Activated T-cell treated with anti-CD3 and anti-CD28 coated beads, Interleukin-2, amount 50 U/mL, for 48 hours (primary cell): ENCODE measurements at places on chromosomes 1 and 21.

- no peak for DNase-seq
These were observed 10.3 kb upstream of the C1orf198 start for GRCh38 chr1:230878591-230878990.

DNA sequence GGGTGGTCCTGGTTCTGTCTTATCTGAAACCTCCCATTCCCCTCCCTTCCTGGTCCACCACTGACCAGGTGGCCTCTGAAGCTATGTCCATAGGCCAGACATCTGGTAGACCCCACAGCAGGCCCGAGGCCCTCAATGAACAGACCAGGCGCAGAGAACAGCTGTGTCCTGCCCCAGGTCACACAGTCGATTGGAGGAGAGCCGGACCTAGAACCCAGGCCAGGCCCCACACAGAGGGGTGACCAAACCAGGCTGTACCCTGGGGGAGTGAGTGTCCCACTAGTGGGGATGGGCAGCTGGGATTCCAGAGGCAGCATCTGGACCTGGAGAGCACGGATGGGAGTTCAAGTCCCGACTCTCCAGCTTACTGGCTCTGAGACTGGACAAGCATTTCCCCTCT lies 29.2 kb downstream of the RNU1-1 start:
- no peak for DNase-seq

DNA sequence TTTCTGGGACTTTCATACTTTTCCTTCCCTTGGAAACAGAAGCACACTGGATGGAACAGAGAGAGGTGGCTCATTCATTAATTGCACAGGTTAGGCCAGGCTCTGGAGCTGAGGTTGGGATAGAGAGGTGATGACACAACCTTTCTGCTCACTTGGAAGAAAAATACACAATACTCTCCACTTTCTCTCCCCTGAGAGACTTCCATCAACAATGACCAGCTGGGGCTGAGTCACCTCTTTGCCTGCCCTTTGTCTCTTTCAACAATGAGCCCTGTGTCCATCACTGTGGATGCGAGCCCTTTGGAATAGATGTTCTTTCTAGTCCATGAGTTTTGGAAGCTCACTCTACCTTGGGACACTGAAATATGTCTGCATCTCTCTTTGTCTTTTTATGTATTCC lies 43.1 kb downstream of the ATP2B4 start:
- no peak for DNase-seq

DNA sequence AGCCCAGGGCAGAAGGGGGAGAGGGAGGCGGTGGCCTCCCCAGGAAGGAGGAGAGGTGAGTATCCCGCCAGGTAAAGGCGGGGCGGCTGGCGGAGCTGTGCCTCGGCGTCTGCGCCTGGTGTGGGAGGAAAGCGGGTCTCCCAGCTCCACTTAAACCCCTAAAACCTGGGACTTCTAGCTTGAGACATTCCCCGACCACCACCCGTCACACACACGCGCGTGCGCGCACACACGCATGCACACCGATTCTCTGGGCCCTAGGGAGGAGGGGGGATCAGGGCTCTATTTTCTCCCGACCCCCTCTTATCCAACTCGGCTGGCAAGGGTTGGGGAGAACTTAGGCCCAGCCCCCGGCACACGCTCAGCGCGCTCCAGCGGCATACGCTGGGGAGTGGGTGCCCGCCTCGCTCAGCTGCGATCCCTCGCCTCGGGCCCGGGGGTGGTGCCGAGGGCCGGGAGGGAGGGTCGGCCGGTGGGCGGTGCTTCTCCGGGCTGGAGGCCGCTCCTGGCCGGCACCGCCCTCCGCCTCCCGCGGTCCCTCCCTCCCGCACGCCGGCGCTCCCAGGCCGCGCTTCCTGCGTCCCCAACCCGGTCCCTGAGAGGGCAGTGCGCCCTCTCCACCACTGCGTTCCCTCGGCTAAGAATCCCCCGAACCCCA lies at the start of gene TMEM51:
Gene TMEM51 (plus strand): TSS at position 564 of the 658 bp plus-strand sequence. CDS start 61,341 bp downstream, outside the sequence.
- DNase-seq: no peak

DNA sequence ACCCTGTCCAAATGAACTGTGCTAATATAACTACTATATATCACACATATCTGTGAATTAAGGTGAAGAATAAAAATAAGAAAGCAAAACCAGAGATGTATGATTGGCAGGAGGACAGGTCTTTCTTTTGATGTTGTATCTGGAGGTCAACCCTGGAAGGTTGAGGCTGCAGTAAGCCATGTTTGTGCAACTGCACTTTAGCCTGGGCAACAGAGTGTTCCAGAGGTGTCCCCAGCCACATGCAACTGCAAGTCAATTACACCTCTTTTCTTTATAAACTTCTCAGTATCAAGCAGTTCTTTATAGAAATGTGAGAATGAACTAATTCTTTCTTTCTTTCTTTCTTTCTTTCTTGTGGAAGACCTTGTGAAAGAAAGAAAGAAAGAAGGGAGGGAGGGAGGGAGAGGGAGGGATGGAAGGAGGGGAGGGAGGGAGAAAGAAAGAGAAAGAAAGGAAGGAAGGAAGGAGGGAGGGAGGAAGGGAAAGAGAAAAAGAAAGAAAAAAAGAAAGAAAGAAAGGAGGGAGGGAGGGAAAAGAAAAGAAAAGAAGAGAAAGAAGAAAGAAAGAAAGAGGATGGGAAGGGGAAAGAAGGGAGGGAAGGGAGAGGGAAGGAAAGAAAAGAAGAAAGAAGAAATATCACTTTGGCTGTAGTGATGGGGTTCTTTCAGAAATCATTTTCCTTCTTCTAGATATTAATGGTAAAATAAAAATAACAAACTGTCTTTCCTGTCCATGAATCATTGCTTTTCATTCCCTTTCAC lies 54.0 kb upstream of the S1PR1 start:
- no peak for DNase-seq

GRCh38 chr1:74943046-74943445 lies 191.1 kb upstream of the LHX8 start:
- DNase-seq: no peak
